Myometrial cell (primary cell): ENCODE measurements at places on chromosomes 13 and 19. TPM values are rescaled to one million over a fixed set of nuclear protein-coding genes. Genes with fewer than 3 reads are reported as not detected.

The AXL gene
- total RNA-seq, result 142 and 144 TPM in 2 replicates

The TINCR gene
- 0.18 TPM in 1 of 2 replicates, not detected in the other for total RNA-seq

The CEACAM8 gene
- total RNA-seq, result not detected in 2 replicates

The ACP7 gene
- not detected in 2 replicates for total RNA-seq

The TJP3 gene
- total RNA-seq, result not detected in 2 replicates

The C19orf67 gene
- not detected in 2 replicates for total RNA-seq

The PSG11 gene
- total RNA-seq, result 0.71 TPM in 1 of 2 replicates, not detected in the other

The NLRP7 gene
- total RNA-seq, result not detected in 2 replicates

The PGLYRP1 gene
- total RNA-seq, result not detected in 2 replicates

The ZNF256 gene
- total RNA-seq, result 0.29 and 3.5 TPM in 2 replicates

The APC2 gene
- total RNA-seq, result not detected in 2 replicates

The SPIB gene
- total RNA-seq, result not detected in 2 replicates

The FPR3 gene
- not detected in 2 replicates for total RNA-seq

The OR4F17 gene
- total RNA-seq, result not detected in 2 replicates

The FUT2 gene
- total RNA-seq, result not detected in 2 replicates

The OR7D4 gene
- not detected in 2 replicates for total RNA-seq

The ATP8A2 gene
- under 0.01 TPM in 1 of 2 replicates, not detected in the other for total RNA-seq

The FAAP24 gene
- total RNA-seq, result 6.3 and 6.6 TPM in 2 replicates

The LGALS7B gene
- total RNA-seq, result not detected in 2 replicates

The C13orf46 gene
- total RNA-seq, result under 0.01 TPM in 1 of 2 replicates, not detected in the other

The NXNL1 gene
- not detected in 2 replicates for total RNA-seq

The KLK3 gene
- total RNA-seq, result not detected in 2 replicates

The RAP2A gene
- 14.1 and 18.8 TPM in 2 replicates for total RNA-seq

The PSG1 gene
- 0.29 and 0.53 TPM in 2 replicates for total RNA-seq

The SHISA2 gene
- not detected in 2 replicates for total RNA-seq

The PSG6 gene
- total RNA-seq, result not detected in 2 replicates

The EFNB2 gene
- total RNA-seq, result 25.1 and 25.9 TPM in 2 replicates

The ZNF296 gene
- 1.9 TPM in 1 of 2 replicates, not detected in the other for total RNA-seq
